Activated naive CD4-positive, alpha-beta T cell treated with anti-CD3 and anti-CD28 coated beads for 36 hours (primary cell): ENCODE measurements at places on chromosomes 4 and X.
A peak's percentile ranks its signal among the peaks of the same experiment; 100 is the strongest.

DNA sequence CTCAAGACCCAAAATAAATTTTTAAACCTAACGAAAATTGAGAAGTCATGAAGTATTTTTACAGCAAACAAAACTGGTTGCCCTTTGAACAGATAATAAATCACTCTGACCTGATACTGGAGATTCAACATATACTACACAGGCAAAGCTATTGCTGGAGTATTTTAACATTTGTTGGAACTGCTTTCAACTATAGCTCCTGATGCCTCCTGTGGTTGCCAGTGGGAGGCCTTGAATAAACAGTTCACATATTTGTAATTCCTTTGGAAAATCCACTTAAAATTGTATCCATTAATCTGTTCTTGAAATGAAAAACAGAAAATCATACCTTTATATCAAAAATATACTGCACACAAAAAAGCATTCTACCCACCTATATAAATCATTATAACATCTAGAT lies 605.1 kb downstream of the KCTD8 start:
- no peak for DNase-seq

DNA sequence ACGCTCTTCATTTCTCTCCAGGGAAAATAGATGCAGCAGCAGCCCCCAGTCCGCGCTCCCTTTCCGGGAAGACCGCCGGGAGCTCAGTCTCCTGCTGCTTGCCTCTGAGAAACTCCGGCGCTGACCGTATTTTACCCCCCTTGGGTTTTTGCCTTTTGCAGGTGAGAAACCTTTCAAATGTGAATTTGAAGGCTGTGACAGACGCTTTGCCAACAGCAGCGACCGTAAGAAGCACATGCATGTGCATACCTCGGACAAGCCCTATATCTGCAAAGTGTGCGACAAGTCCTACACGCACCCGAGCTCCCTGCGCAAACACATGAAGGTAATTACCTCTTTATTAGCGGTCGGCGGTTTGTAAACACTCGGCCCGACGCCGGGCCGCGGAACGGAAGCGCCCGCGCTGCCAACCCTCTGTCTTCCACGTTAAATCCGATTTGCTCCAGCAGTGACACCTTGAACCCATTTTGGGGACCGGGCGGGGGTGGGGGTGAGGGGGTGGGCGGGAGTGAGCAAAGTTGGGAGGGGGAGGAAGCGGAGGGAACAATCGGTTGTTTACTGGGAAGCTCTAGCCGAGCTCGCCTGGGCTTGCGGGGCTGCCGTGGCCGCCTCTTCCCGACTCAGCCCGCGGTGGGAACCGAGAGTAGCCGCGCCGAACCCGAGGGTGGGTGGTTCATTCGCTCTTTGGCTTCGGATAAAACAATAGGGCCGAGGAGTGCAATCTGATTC lies 3.0 kb downstream of the ZIC3 start:
- DNase-seq: no peak

- no peak for DNase-seq
Observed at GRCh38 chr4:75653845-75654503, 19.2 kb downstream of the G3BP2 start.

DNA sequence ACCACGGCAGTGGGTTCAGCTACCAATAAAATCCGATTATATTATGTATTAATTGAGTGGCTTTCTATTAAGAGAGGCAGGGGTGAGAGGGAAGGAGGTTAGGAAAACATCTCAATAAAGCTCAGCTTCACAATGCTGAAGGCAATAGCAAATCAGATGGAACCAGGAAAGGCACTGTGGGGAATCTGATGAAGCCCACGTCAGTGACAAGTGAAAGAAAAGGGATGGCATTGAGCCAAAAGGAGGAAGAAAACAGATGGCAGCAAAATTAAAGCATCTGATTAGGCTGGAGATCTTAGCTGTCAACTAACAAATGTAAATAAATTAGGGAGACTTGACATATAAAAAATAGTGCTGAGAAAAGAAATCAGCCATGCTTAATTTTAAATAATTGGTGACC lies 180.9 kb downstream of the RASL11B start:
- no peak for DNase-seq

GRCh38 chrX:118346258-118347094 lies 570 bp downstream of the WDR44 start:
- peak; percentile 53 for DNase-seq

DNA sequence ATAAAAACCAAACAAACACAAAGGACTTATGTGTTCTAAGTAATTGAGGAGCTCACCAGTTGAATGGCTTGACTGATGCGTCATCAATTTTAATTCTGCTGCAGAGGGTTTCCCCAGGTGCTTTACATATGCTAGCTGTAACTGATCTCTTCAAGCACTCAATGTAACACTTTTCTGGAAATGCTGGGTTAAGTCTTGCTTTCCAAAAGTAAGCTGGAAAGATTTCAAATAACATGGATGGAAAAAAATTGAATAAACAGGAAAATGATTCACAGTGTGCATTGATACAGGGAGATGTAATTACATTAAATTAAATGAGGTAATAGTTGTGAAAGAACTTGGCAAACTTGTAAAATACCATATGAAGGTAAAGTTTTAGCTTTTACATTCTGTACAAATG lies 186.7 kb upstream of the WDFY3 start:
- DNase-seq: no peak

GRCh38 chr4:1039493-1040343 lies 28.3 kb downstream of the FGFRL1 start:
- no peak for DNase-seq

- peak; percentile 72 for DNase-seq
Observed at GRCh38 chrX:77003956-77004355, 443.2 kb upstream of the FGF16 start.

- no peak for DNase-seq
Observed at GRCh38 chr4:158316264-158316663, 106.0 kb downstream of the TMEM144 start.

- DNase-seq: no peak
Observed at GRCh38 chr4:102324730-102325129, 20.6 kb downstream of the SLC39A8 start.

DNA sequence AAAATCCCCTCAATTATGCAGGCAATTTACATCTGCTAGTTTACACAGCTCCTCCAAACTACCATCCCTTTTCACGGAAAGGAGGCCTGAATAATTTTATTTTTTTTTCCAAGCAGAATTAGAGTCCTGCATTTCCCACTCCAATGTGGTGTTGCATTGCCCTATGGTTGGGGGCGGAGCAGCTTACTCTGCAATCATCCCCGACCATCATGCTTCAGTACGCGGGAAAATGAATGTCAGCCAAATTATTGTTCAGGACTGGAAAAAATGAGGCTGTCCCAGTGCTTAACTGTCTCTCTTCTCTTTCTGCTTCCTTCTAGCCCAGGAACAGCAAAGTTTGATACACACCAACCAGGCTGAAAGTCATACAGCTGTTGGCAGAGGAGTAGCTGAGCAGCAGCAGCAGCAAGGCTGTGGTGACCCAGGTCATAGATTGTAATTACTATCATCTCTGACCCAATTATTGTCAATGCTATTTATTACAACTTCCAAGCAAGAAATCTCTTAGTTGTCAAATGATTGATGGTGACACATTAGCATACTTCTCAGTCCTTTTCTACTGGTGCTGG lies 28.3 kb downstream of the MMRN1 start:
- DNase-seq: no peak

DNA sequence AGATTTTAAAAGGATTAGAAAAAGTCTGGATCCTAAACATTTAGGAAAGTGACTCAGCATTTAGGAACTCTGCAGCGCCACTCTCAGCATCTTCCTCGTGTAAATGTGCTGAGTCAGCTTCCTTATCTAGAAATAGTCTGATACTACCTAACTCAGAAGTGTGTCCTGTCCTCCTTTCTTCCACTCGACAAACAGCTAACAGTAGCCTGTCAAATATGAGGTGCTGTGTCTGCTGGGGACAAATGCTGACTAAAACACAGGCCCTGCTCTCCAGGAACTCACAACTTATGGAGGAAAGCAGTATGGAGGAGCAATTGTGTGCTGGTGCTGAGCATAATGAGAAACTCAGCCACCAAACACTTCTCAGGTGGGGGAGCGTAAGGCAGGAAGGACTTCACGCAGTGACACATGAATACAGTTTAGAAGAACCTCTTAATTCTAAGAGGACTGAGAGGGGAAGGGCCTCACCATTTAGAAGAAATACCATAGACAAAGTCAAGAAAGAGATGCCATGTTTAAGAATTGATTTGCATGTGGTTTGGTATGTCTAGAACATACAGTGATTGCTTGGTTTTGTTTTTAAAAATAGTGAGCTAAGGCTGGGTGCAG lies 125.3 kb downstream of the SOWAHB start:
- no peak for DNase-seq

GRCh38 chrX:71532078-71532752 lies 689 bp upstream of the OGT start:
- peak; percentile 80 for DNase-seq

- DNase-seq: no peak
Observed at GRCh38 chrX:22220941-22221340, 51.8 kb upstream of the CBLL2 start.

GRCh38 chr4:169249214-169249973 lies 21.4 kb downstream of the SH3RF1 start:
- DNase-seq: no peak

GRCh38 chr4:121668368-121669162 lies 28.2 kb downstream of the ANXA5 start:
- DNase-seq: no peak

GRCh38 chrX:42530027-42530426 lies 247.9 kb downstream of the PPP1R2C start:
- no peak for DNase-seq

DNA sequence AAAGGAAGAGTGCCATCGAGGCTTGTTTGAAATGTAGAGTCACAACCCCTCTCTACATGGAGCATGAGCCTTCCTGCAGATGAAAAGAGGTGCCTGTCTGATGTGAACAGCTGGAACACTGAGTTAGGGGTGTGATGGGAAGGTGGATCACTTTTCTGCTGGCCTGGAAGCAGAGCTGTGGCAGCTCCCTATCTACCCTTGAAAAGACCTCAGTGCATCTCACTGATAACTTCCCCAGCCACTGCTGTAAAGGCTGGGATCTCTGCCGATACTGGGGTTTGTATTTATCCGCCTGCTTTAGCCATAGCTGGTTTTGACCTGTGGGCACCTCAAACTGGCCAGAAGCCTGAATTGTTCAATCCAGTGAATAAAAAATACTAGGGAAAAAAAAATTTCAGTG lies 46.8 kb downstream of the HPGD start:
- no peak for DNase-seq

GRCh38 chr4:7262134-7262533 lies 69.8 kb downstream of the SORCS2 start:
- no peak for DNase-seq

DNA sequence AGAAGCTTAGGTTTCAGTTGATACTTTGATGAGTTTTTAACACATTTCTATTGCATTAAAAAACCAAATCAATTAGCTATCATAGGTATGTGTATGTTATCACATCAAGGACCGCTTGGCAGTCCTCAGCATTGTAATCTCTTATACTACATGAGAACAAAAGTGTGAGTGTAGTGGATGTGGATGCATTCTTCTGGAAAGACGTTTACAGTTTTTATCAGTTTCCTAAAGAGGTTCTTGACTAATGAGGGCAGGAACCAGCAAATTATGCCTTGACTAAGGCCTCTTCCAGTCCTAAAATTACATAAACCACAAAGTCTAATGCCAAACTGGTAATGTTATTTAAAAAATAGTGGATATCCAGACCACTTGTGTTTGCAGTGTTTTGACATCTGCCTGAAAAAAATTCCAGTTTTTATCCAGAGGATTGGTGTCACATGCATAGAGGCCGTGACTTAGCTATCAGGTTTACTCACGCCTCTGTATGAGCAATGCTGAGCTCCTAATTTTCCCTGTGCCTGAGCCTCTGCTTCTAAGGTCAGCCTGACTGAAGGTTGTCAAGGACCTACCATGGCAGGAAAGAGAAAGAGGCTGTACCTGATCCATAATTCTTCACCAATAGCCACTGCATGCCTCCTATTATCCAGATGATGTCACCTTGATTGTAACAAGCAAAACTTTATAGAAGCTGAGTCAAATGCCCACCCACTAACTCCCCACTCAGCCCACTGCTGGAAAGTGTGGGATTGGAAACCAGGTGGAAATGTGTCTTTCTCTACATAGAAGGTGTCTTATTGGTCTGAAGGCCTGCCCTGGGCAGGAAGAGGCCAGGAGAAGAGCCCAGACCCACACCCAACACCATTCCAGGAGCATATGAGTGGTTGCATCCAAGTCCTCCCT lies 68.7 kb downstream of the ENPP6 start:
- DNase-seq: no peak

DNA sequence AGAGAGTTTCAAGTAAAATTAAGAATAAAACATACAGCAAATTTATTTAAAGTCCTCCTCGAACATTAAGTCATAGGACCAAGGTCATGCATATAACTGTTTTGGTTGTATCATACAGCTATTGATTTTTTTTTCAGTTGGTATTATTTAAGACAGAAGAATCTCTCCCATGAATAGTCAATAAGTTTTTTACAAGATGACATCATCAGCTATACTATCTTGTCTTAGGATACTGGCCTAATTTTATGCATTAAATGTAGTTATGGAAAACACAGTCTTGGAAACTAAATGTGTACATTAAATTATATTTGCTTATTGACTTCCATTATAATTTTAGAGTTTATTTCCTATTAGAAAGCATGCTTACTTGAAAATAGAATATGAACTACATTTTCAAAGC lies 755.9 kb downstream of the PCDH19 start:
- no peak for DNase-seq

DNA sequence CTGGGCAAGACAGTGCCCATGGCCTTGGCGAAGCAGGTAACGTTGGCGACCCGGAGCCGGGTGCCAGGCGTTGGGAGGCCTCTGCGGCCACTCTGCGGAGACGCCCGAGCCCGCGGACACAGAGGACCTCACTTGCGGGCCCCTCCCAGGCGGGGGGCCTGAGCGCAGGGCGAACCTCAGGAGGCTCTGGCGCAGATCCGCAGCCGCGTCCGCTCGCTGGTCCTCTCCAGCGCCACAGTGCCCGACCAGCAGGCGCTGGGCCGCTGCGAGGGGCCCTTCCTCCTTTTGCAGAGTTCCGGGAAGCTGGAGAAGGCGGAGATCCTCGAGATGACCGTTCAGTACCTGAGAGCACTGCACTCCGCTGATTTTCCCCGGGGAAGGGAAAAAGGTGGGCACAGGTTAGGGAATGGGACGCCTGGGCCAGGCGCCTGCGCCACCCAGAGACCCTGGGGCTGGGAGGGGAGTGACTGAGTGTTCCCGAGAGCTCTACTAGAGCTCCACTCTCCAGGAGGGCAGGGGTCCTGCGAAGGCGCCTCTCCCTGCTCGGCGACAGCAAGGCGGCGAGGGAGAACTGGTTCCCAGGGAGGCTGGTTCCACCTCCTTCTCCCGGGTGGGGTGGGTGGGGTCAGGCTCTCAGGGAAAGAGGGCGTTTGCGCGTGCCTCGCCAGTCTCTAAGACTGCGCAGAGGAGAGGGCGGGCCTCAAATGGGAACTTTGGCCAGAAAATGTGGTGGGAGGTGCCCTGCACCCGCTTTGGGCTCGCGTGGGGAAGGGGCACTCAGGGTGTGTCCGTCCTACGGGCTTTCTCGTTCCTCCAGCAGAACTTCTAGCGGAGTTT lies 1.4 kb downstream of the HELT start:
- no peak for DNase-seq

- no peak for DNase-seq
Observed at GRCh38 chr4:160129439-160129838, 1026.6 kb downstream of the RAPGEF2 start.
